ENCODE measurements at places on chromosomes 6 and 20. TPM values are rescaled to one million over a fixed set of nuclear protein-coding genes. Genes with fewer than 3 reads are reported as not detected.
A peak's percentile ranks its signal among the peaks of the same experiment; 100 is the strongest.

GRCh38 chr20:11111191-11111590 is 437.4 kb upstream of the JAG1 start:
- H3K4me3 ChIP-seq = no peak overlapping the region
- H3K36me3 ChIP-seq = no peaks in the 10 kb centered on the region
- H3K4me1 ChIP-seq = no peaks in the 10 kb centered on the region
- H3K27ac ChIP-seq = no peak overlapping the region
- no peaks in the 10 kb centered on the region for H3K27me3 ChIP-seq

DNA sequence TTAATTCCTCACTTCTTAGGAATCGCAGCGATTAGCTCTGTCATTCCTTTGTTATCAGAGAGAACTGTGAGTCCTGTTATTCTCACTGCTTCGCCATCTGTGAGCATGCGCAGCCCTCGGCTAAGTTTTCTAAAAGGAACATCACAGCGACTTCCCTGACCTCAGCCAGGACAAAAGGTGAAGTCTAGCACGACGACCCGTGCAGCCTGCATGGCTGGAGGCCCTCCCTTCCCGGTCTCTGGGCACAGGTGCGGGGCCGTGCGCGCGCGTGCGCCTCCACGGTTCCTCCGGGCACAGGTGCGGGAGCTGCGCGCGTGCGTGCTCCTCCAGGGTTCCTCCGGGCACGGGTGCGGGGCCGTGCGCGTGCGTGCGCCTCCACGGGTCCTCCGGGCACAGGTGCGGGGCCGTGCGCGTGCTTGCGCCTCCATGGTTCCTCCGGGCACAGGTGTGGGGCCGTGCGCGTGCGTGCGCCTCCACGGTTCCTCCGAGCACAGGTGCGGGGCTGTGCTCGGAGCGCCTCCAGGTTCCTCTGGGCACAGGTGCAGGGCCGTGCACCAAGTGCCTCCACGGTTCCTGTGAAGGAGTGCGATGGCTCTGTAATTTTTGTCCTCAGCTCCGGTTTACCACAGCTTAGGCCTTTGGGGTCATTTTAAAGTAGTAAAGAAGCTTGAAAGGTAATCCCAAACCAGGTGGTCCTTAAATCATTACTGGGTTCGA is 212.3 kb downstream of the ERMARD start:
- no peak overlapping the region for H3K27ac ChIP-seq
- no peaks in the 10 kb centered on the region for H3K27me3 ChIP-seq
- no peak overlapping the region for H3K4me3 ChIP-seq

DPM1 gene
- 50.2 TPM for total RNA-seq

GRCh38 chr20:62362991-62363919 is 3.9 kb downstream of the LAMA5 start:
- H3K4me1 ChIP-seq = peaks cover 70% of the 10 kb centered on the region
- no peaks in the 10 kb centered on the region for H3K36me3 ChIP-seq
- H3K4me3 ChIP-seq = peak overlapping the region; percentile 89
- no peaks in the 10 kb centered on the region for H3K27me3 ChIP-seq
- no peak for DNase-seq

ERVFRD-1 gene
- not detected for total RNA-seq

DNA sequence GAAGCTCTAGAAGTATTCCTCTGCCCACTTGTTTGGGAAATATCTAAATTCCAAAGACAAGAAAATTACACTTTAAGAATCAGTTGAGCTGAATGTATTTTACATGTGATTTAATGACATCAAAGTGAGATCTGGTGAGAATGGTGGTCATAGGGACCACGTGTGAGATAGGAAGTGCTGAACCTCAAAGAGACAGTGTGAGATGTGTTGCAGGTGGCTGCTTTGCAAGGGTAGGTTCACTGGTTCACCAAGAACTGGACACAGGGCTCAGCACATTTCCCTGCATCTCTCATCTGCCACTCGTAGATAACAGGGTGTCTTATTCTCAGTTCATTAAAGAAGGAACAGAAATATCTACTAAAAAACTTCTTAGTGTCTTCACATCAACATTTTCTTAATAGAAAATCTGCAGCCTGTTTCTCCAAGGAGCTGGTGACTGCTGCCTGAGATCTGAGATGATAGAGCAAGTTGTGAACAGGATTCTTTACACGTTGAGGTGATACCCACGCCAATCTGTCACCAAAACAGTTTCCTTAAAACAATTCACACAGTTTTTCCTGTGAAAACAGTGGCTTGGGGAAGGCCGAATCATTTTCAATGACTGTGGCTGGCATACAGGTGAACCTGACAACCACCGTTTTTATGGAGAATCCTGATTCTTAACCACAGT is 7.2 kb downstream of the CCR6 start:
- no peak for DNase-seq
- H3K36me3 ChIP-seq = no peaks in the 10 kb centered on the region
- no peaks in the 10 kb centered on the region for H3K27me3 ChIP-seq

DNA sequence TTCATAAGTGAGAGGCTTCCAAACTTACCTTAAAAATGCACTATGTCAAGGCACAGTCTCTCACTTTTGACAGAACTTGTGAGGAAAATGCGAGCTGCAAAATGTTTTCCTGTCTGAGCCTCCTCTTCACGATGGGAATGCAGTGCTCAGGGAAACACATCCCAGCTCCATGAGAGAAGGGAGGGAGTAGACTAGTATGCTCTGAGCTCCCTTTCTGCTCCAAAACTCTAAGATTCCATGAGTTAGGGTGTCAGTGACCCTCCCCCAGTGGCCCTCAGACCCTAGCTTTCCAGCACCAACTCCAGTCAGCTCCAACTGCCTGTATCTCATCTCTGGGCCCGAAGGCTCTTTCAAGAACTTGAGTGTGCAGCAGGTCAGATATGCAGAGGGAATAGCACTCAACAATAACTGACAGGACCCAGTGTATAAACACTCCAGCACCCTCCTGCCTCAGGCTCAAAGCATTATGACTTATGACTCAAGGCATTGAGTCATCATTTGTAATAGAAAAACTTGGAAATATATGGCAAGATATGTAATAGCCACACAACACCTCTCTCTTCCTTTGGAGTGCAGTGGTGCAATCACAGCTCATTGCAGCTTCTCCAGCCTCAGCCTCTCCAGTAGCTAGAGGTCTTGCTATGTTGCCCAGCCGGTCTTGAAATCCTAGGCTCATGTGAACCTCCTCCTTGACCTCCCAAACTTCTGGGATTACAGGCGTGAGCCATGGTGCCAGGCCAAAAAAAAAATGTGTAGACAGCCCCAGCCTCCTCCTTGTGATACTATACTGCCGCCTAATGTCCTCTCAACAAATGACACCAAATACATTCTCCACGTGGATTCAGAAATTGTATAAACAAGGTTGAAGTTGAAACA is 16.7 kb upstream of the ENTPD6 start:
- peak overlapping the region; percentile 76 for H3K27ac ChIP-seq
- DNase-seq = peak; percentile 90
- H3K27me3 ChIP-seq = no peaks in the 10 kb centered on the region
- H3K4me3 ChIP-seq = peak overlapping the region; percentile 29

- DNase-seq = no peak
- no peak overlapping the region for H3K4me3 ChIP-seq
- H3K27ac ChIP-seq = no peak overlapping the region
- H3K4me1 ChIP-seq = peaks cover 22% of the 10 kb centered on the region
- H3K36me3 ChIP-seq = no peaks in the 10 kb centered on the region
- peaks cover 4% of the 10 kb centered on the region for H3K27me3 ChIP-seq
Observed at GRCh38 chr6:116568821-116569755, 2.2 kb upstream of the RWDD1 start.

SLC17A4 gene
- not detected for total RNA-seq
